Activated naive CD4-positive, alpha-beta T cell treated with anti-CD3 and anti-CD28 coated beads for 36 hours (primary cell): ENCODE measurements at places on chromosomes 1 and 21. TPM values are rescaled to one million over a fixed set of nuclear protein-coding genes. Genes with fewer than 3 reads are reported as not detected.

The MATN1 gene
- 0.36 TPM for total RNA-seq

The SLC9C2 gene
- not detected for total RNA-seq

The OR2L13 gene
- total RNA-seq, result not detected

The LYPD8 gene
- total RNA-seq, result not detected

The ERG gene
- total RNA-seq, result not detected

The DIPK1A gene
- total RNA-seq, result 4.5 TPM

The LCE2B gene
- not detected for total RNA-seq

The KISS1 gene
- not detected for total RNA-seq

The G0S2 gene
- total RNA-seq, result 139 TPM

The SLC16A4 gene
- 0.14 TPM for total RNA-seq

The MYCL gene
- total RNA-seq, result 0.19 TPM

The TNFRSF4 gene
- 110 TPM for total RNA-seq

The SYT2 gene
- total RNA-seq, result not detected

The TTLL10 gene
- not detected for total RNA-seq

The DNAJC8 gene
- total RNA-seq, result 113 TPM

The PLPPR5 gene
- not detected for total RNA-seq

The VWA1 gene
- 0.74 TPM for total RNA-seq

The NEGR1 gene
- total RNA-seq, result not detected

The C1orf122 gene
- 14.2 TPM for total RNA-seq

The ZNF593 gene
- 24.0 TPM for total RNA-seq

The NOS1AP gene
- total RNA-seq, result 0.33 TPM

The VASH2 gene
- 0.38 TPM for total RNA-seq

The LMOD1 gene
- not detected for total RNA-seq

The DNAJC28 gene
- 0.17 TPM for total RNA-seq
